CD4-positive, alpha-beta T cell treated with Interleukin-2 at 100 ng/mL for 4 hours (primary cell): ENCODE measurements at places on chromosomes 1 and 21.

GRCh38 chr21:37528150-37528937 lies 161.8 kb downstream of the DYRK1A start:
- DNase-seq = no peak

- no peak for DNase-seq
These were observed 34.5 kb downstream of the UCK2 start for GRCh38 chr1:165861911-165862310.

DNA sequence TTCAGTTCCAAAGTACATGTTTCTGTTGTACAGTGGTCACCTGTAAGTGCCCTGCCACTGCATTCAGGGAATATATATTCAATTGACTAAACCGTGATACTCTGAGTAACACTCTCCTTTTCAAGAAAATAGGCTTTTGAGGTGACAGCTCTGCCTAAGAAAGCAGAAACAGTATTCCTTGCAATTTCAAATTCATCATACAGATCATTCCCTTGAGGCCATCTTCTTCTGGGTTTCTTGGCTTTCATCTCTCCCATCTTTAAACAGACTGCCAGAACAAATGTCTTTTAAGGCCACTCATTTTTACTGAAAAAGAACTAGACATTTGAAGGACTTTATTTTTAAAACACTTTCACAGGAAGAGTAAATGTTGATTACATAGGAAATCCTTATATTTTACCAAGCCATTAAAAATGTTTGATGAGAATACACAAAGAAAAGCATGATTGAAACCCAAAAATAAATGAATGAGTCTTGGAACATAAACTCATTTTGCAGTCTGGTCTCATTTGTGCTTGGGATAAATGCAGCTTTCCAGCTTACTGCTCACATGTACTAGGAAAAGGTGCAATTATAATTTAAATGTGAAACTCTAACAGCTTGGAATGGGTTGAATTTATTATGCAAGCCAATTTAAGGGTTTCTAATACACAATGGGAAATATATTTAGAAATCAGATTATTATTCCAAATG lies 34.7 kb downstream of the PLPPR5 start:
- DNase-seq = no peak

DNA sequence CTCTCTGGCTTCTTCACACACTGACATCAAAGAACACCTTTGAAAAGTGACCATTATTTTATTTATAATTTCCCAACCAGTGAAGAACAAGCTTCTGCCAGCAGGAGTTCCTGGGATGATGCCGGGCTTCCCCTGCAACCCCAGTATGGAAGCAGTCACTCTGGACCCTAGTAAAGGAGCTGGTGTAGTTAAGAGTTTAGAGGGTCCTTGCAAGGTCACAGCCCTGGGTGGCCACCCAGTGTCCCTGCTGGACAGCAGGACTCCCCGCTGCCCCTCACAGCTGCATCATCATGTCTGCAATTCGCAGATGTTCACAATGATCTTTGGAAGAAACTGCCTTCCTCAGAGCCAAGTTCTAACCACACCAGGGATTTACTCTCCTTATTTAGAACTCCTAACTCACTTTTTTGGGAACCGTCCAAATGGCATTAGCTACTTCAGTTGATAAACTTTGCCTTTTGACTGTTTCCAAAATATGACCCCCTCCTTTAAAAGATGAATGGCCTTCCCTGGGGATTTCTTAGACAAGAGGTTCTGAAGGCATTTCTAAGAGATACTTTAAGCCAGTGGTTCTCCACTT lies 90.6 kb downstream of the HIVEP3 start:
- no peak for DNase-seq

GRCh38 chr21:30072496-30072895 lies 94.1 kb downstream of the CLDN17 start:
- DNase-seq = no peak

DNA sequence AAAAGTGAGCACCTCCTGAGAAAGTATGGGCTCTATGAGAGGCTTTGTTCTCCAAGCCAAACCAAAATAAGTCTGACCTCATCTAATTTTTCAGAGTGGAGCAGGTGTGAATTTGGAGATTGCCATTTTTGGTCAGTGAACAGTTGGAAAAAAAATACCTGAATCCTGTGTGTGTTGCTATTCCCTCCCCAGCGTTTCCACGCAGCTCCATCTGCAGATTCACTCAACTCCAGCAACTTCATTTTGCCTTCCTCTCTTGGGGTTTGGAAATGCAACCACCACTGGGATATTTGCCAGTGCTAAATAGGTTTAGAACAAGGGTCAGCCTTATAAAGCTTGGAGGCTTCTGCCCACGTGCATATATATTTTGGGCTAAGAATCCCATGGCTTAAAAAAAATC lies 11.2 kb downstream of the CASQ2 start:
- no peak for DNase-seq
